ENCODE measurements at places on chromosomes 2 and 18.

GRCh38 chr2:73970141-73970803 is 14.4 kb upstream of the TET3 start:
- DNase-seq = no peak

DNA sequence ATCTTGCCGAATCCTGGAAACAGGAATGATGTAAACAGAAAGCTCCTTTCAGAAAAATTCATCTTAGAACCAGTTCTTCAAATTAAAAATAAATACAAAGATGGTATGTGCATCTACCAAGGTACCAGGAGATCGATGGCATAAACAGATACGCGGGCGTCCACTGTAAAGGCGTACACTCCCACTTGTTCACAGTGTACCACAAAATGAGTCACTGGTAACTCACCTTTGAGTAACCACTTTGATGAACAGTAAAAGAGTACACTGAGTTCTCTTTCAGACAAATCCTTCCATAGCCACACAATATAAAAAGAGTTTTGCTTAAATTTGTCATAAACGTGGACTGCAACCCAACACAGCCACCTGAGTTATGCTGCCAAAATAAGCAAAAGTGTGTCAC is 128.3 kb downstream of the DNER start:
- no peak for DNase-seq

GRCh38 chr2:101195871-101196661 is 44.9 kb upstream of the TBC1D8 start:
- no peak for DNase-seq

- no peak for DNase-seq
Observed at GRCh38 chr2:112629224-112629623, 16.5 kb upstream of the SLC20A1 start.

DNA sequence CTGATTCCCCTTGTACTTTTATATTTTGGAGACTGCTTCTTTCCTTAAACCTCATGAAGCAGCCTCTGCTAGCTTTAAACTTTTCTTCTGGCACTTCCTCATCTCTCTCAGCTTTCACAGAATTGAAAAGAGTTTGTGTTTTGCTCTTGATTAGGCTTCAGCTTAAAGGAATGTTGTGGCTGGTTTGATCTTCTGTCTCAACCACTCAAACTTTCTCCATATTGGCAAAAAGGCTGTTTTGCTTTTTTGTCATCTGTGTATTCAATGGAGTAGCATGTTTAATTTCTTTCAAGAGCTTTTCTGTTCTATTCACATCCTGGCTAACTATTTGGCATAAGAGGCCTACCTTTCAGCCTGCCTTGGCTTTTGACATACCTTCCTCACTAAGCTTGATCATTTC is 36.3 kb upstream of the MSTN start:
- DNase-seq = no peak

DNA sequence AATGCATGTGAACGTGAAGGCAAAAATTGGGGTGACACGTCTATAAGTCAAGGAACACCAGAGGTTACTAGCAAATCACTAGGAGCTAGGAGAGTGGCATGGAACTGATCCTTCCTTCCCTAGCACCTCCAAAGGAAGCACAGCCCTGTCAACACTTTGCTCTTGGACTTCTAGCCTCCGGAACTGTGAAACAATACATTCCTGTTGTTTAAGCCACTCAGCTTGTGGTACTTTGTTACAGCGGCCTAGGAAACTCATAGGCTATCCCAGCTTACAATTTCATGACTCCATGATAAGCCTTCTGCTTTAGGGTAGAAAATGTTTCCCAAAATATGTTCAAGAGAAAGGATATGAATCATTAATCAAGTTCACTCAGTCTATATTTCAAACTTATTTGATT is 798.1 kb downstream of the DCDC2C start:
- no peak for DNase-seq

DNA sequence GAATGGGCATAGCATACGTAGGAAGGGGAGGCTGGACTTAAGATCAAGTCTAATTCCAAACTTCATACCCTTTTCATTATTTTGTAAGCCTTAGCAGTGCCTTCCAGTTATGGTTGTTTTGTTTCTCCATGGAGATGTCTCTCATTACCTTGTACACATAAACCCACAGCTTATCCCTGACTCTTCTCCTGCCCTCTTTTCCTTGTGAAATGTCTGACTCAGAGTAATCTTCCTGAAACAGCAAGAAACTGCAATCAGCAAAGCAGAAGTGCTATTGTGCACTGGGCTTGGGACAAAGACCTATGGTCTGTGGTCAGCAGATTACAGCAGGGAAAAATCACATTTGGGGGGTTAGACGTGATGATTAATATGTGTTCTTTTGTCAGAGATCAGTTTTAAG is 176.7 kb downstream of the IKZF2 start:
- no peak for DNase-seq

DNA sequence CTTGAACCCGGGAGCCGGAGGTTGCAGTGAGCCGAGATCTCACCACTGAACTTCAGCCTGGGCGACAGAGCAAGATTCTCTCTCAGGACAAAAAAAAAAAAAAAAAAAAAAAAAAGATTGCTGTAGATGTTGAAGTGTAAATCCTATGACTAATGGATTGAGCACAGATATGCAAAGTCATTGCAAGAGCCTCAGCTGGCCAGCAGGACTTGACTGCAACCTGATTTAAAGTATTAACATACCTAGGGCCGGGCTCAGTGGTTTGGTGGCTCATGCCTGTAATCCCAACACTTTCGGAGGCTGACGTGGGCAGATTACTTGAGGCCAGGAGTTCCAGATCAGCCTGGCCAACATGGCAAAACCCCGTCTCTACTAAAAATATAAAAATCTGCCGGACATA is 103.4 kb upstream of the MSH2 start:
- DNase-seq = no peak

Data from activated CD8-positive, alpha-beta memory T cell treated with anti-CD3 and anti-CD28 coated beads for 4 hours (primary cell).